Stimulated activated CD8-positive, alpha-beta memory T cell treated with anti-CD3 and anti-CD28 coated beads, Interleukin-4, amount 100 ng/mL, for 24 hours (primary cell): ENCODE measurements at places on chromosomes 1 and 21.

DNA sequence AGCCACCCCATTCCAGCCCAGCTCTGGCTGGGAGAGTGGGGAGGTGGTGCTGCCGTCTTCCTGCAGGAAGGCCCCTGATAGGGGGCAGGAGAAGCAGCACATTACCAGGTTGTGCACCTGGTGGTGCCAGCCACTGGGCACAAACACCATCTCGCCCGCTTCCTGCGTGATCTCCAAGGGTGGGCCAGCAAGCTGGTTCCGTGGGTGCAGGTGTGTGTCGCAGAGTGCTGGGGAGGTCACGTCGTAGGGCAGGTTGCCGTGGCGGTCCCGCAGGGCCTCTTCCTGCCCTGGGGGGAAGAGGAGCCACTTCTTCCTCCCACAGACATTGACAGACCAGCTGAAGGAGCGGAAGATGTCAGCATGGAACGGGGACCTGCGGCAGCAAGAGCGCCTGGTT lies 1.8 kb downstream of the JMJD4 start:
- no peak for DNase-seq

GRCh38 chr1:166999075-166999474 lies 10.0 kb downstream of the MAEL start:
- no peak for DNase-seq

DNA sequence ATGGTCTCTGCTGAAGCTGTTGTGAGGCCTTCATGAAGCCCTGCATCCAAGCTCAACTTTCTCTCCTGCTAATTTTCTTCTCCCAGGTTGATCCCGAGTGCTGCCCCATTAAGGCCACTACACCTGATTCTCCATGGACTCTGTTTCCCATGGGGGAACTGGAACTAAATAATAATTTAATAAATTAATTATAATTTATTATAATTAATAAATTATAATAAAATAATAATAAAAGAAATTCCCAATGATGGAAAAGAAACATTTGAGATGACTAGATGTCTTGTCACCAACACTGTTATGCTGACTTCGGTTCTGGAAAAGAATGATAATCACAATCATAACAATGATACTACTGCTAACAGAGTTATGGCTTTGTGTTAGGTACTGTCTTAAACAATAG lies 211.2 kb upstream of the ZP4 start:
- DNase-seq, result no peak

- DNase-seq, result no peak
These were observed 119.1 kb upstream of the RUNX3 start for GRCh38 chr1:25049190-25049589.

GRCh38 chr1:66503841-66504470 lies 30.0 kb upstream of the SGIP1 start:
- no peak for DNase-seq

GRCh38 chr21:45494851-45495680 lies 47.2 kb downstream of the SLC19A1 start:
- DNase-seq, result no peak

DNA sequence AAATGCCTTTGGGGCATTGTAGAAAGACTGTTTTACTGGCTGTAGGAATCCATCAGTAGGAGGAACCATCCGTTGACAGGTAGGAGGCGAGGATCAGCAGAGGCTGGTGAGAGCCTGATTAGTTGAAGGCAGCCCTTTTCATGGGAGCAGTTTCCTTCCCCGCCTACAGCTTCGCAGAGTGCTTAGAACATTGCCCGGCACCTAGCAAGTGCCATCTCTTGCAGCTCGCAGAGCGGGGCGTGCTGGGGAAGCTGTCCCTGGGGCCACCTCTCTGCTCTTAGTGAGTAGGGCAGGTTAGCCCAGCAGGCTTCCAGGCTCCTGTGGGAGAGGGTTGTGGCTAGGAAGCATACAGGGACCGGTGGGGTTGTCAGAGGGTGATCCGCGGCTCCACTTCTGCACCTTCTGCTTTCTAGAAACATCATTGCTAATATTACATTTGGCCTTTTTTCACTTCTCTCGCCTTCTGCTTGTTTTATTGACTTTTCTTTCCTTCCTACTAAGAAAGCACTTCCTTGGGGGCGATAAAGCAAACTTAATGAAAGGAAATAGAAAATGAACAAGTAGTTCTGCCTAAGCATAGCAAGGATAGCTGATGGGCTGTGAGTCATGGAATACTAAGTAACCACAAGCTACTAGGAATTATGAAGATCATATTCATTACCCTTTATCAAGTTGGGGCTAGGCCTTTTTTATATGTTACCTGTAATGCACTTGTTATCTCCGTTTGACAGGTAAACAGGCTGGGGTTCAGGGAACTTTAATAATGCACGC lies 176.7 kb downstream of the GALNT2 start:
- no peak for DNase-seq

DNA sequence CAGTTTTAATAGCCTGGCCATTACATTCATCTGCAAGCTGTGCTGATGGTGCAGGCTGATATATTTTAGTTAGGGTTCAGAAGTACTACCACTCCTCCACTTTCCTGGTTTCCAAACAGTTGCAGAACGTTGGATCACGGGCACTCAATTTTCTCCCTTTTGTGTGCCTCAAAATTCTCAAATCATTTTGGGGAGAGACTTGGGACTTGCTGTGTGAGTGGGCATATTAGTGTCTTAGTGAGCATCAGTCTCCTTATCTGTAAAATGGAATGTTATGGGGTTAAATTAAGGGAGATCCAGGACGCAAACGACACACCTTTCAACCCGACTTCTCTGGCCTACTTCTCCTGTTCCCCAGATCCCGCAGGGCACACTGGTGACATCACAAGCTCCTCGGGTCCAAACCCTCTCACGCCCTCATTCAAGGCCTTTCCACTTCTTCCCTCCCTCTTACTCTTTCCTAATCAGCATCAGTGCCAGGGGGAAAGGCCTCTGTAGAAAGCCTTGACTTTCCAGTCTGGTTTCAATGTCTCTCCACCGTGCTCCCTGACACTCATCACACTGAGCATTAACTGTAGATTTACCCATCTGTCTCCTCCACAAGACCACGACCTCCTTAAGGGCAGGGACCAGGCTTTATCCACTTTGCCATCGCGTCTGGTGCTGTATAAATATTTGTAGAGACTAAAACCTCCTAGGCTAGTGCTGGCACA lies 1.2 kb downstream of the PIGP start:
- no peak for DNase-seq

DNA sequence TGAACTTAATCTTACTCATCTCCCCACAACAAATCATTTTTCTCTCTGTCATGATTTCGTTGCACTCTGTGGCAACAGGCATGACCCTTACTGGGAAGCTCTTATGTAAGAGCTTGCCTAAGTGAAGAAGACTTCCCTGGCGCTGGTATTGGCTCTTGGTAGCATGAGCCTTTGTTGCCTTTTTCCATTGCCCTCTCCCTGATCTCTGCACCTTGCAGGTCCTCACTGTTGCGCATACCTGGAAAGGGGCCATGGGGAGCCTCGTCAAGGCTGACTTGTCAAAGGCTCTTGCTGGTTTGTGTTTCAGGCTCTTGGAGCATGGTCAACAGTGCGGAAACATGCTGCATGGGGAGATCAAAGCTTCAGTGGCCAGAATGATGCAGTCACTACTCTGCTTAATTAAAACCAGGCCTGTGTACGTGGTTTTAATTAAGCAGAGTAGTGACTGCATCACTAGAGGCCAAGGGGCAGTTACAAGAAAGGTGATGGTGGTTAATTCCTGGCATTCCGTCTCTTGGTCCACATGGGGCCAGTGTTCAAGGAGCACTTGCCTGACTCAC lies 141.3 kb downstream of the SPATA46 start:
- no peak for DNase-seq

DNA sequence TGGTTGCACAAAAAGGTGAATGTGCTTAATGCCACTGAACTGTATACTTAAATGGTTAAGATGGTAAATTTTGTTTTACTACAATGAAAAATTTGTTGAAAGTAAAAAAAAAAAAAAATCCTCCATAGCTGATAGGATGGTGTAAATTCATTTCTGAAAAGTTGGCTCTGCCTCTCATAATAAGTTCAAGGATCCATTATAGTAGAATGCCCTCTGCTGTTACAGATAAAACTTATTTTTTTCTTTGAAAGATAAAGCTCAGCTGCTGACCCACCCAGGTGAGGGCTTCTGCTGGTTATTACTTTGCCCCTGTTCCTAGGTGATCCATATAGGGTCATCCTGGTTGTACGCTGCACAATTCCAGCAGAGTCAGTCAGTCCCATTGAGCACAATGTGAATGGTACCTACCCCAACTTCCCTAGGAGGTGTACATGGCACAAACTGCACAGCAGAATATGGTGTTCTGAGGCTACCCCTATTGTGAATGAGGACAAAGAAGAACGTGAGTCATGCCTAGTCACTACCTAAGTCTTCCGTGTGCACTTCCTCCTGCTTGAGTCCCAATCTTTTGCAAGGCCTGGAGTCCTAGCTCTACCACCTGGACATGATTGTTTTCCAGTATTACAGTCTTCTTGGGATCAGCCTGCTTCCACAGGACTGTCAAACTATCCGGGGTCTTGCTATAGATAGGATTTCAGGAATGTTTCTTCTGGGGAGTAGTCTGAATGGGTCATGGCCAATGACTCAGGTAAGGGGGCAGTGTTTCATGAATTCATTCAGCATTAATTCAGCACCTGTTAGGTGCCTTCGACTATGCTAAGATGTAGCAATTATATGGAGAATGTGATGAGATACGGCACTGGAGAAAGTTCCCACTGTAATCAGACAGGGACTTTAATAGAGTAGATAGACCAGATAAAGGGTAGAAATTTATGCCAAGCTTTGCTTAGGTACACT lies 20.8 kb upstream of the CD5L start:
- DNase-seq, result no peak

GRCh38 chr1:214854126-214854875 lies 228.2 kb upstream of the KCNK2 start:
- no peak for DNase-seq

DNA sequence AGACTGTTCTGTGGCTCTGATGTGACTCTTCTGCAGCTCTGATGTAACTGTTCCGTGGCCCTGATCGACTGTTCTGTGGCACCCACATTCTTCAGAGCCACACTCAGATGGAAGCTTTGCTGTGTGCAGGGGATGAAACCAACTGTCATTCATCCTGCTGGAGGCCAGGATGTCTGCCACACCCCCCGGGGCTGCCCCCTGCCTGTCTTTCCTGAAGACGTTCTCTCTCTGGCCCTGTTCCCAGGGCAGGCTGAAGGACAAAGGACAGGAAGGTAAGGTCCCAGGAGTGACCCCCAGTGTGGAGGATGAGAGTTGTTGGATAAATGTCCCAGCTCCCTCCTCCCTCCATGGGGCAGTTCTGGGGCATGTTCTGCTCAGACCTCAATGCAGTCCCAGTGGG lies 29.4 kb upstream of the UMODL1 start:
- DNase-seq, result no peak

GRCh38 chr1:59156526-59157199 lies 140.2 kb upstream of the FGGY start:
- DNase-seq, result no peak

GRCh38 chr1:203390298-203390697 lies 39.4 kb upstream of the FMOD start:
- no peak for DNase-seq

GRCh38 chr1:19620786-19621185 lies 23.3 kb upstream of the NBL1 start:
- no peak for DNase-seq

GRCh38 chr1:113876176-113876575 lies 4.7 kb upstream of the PTPN22 start:
- no peak for DNase-seq
